ENCODE measurements at places on chromosomes 11 and 22.

GRCh38 chr11:128467041-128467440 is 120.3 kb downstream of the ETS1 start:
- no peak for DNase-seq

- DNase-seq, result no peak
Measured at GRCh38 chr11:101844608-101845007, 70.2 kb upstream of the CEP126 start.

- DNase-seq, result no peak
Measured at GRCh38 chr22:43796567-43796966, 15.5 kb downstream of the EFCAB6 start.

DNA sequence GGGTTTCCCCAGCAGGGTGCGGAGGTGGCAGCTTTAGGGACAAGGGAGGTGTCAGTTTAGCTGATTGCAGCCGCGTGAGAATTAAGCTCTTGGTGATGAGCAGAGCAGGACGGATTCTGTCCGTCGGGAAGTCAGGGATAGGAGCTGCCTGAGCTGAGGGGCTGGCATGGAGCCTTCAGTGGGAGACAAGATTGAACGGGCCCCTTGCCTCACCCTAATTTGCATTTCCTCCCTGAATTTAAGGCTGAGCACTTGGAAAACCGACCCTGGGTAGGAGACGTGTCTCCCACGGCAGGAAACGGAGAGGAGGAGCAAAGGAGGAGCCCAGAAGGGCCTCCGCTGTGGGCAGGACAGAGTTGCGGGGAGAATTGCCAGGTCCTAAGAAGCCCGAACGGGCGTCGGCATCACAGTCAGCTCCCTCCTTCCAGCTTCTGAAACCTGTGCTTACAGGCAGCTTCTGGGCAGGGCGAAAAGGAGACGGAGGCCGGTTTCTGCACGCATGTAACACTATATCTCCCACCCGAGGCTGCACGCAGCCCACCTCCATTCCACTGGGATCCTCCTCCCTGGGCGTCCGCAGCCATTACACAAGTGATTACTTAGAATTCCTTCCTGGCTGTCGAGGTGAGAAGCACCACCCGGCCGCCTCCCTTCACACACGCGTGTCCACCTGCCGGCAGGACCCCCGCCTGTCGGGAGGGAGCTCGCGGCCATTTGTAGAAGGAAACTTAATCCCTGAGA is 345.8 kb downstream of the BRD1 start:
- DNase-seq, result no peak

GRCh38 chr11:17415523-17416104 is 27.2 kb upstream of the KCNJ11 start:
- no peak for DNase-seq

GRCh38 chr22:43526946-43527345 is 115.1 kb downstream of the MPPED1 start:
- no peak for DNase-seq

- DNase-seq, result no peak
Measured at GRCh38 chr11:65545853-65546216, 12.3 kb downstream of the LTBP3 start.

GRCh38 chr11:996681-997080 is 39.8 kb downstream of the MUC6 start:
- no peak for DNase-seq

DNA sequence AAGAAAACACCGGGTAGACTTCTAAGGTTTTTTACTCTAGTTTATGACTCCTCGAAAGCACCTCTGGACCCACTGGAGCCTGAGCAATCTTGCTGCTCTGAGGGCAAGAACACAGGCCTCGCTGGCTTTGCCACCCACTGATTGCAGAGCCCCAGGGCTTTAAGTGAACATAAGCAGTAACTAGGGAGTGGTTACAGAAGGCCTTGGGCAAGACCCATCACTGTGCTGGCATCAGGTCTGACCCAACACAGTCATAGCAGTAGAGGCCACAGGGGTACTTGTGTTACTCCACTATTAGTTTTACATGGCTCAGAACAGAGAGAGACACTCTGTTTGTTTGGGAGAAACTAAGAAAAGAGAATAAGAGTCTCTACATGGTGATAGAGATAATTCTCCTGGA is 684.5 kb downstream of the FAM181B start:
- no peak for DNase-seq
